CD8-positive, alpha-beta T cell (primary cell): ENCODE measurements at places on chromosomes 16 and 17.

DNA sequence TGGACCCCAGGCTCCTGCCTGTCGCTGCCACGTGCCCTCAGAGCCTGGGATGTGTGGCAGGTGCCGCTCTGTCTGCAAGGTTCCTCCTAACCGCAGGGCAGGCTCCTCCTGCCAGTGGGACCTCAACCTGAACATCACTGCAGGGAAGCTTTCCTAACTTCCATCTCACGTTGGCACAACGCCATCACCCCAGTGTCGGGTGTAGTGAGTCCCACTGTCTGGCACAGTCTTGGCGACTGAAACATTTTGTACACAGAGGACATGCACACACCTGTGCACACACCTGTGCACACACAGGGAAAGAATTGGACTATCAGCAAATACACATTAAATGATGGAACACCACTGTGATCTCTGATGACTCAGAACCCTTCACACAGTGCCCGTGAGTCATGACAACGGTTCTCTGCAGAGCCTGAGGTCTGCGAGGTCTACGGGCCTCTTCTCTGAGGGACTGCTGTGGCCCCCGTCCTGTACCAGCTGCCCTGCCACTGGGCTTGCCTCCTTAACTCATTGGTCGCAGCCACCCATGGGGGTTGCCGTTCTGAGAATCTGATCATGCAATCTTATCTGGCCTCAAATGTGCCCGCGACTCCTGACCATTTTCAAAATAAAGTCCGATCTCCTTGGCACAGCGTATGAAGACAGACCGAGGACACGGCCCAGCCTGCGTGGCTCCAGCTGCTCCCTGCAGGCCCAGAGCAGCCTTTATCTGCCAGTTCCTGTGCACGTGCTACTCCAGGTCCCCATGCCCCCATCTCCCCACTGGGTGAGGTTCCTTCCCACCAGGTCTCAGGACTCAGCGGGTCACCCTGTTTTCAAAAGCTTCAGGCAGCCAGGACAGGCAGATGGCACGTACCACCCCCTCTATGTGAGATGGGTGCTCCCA, 7.6 kb downstream of the CCDC57 start:
- peak; percentile 44 for DNase-seq

GRCh38 chr16:89446136-89446974, 44.0 kb downstream of the ANKRD11 start:
- peak; percentile 29 for DNase-seq

DNA sequence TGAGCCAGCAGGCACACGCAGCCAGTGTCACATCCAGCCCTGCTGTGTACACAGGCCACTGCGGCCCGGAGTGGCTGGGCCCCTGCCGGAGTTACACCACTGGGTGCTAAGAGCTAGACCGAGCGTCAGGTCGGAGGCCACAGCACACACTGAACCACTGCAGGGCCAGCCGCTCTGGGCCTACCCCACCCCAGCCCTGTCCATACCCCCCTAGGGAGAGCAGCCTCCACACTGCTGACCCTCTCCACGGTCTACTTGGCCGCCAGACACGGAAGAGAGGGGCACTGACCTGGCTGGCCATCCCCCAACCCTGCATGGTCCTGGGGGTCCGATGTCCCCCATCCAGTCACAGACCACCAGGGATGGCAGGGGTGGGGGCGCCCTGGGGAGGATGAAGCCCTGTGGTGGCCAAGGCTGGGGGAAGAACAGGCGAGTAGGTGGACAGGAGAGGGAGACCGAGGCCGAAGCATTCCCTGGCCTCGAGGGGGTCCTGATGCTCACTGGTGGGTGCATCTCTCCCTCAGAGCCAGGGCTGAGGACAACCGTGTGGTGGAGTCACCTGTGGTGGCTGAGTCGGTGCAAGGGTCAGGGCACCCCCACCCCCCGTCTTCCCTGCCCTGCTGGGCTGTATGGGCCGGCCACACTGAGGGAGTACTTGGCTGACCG, 34.9 kb upstream of the ZC3H18 start:
- DNase-seq: no peak

- no peak for DNase-seq
Measured at GRCh38 chr17:41734949-41735313, 488 bp upstream of the HAP1 start.

DNA sequence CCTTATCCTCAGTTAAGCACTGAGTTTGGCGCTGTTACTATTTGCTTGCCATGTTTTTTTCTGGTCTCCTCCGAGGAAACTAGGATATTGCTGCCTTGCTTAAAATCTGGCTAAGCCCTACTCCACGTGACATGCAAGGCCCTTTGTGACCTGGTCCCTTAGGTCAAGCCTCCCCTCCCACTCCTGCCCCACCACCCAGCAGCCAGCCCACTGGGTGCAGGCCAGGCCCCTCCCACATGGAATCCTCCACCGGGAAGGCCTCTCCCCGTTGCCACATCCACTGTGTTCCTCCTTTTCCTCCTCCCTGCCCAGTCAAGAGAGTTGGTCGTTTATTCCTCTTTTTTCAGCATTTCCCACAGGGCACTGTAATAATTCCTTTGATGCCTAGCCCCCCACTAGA, 16.2 kb downstream of the PSMD3 start:
- DNase-seq: no peak
